ENCODE measurements at places on chromosomes 7 and 10. TPM values are rescaled to one million over a fixed set of nuclear protein-coding genes. Genes with fewer than 3 reads are reported as not detected.

DNA sequence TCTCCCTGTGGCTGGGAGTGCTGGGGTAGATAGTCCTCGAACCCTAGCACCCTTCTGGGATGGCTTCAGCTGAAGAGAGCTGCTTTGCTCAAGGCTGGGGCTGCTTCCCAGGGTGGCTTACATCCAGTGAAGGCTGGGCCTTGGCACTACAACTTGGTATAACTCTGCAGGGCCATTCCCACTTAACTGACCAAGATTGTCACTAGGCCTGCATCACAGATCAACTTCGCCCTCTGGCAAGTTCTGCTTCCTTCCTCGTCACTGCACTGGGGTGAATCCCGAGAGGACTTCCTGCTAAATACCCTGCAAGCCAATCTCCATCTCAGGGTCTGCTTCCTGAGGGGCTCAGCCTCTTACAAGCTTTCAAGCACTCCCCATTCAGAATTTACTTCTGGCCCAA lies 195.2 kb downstream of the DOCK4 start:
- DNase-seq: no peak
- peaks cover 2% of the 10 kb centered on the region for H3K27me3 ChIP-seq
- H3K36me3 ChIP-seq: peaks cover 4% of the 10 kb centered on the region
- H3K4me1 ChIP-seq: peaks cover 34% of the 10 kb centered on the region
- H3K4me3 ChIP-seq: no peak overlapping the region

The CYP3A4 gene
- total RNA-seq: not detected

- no peak for DNase-seq
- peaks cover 13% of the 10 kb centered on the region for H3K27me3 ChIP-seq
- H3K36me3 ChIP-seq: peaks cover 39% of the 10 kb centered on the region
Measured at GRCh38 chr10:33335551-33335800, 1.0 kb upstream of the NRP1 start.

The MEIG1 gene
- 0.80 TPM for total RNA-seq

DNA sequence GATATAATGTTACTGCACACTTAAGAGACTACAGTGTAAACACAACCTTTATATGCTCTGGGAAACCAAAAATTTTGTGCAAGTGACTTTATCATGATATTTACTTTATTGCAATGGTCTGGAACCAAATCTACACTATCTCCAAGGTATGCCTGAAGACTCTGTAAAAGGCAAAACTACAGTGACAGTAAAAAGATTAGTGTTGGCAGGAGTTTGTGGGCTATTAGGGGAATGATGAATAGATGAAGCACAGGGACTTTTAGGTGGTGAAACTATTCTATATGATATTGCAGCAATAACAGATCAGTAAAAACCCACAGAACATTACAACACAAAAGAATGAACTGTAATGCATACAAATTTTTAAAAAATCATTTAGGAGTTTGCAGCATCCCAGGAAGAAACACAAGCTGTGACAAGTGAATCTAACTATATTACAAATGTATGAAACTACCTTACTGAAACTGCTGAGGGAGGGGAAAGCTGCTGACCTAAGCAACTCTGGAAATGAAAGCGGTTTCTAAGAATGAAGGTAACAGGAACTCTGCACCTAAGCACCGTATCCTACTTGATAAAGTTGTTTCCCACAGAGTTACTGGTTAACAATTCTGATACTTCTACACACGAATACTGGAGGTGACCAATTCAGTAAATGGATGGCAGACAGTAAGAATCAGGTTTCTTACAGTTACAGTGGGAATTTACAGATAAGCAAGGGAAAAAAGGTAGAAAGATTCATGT lies 82.6 kb downstream of the ATE1 start:
- no peak overlapping the region for H3K27ac ChIP-seq
- H3K4me3 ChIP-seq: no peak overlapping the region
- peaks cover 14% of the 10 kb centered on the region for H3K4me1 ChIP-seq
- peaks cover 21% of the 10 kb centered on the region for H3K36me3 ChIP-seq
- no peaks in the 10 kb centered on the region for H3K27me3 ChIP-seq
